ENCODE measurements at places on chromosomes 3 and 15.

- peak; percentile 61 for DNase-seq
Observed at GRCh38 chr3:112888381-112889085, 41.9 kb upstream of the CD200R1L start.

- no peak for DNase-seq
Observed at GRCh38 chr3:76474632-76475031, 565.3 kb upstream of the ROBO2 start.

GRCh38 chr3:143608966-143609365 lies 239.3 kb downstream of the SLC9A9 start:
- DNase-seq: peak; percentile 18

DNA sequence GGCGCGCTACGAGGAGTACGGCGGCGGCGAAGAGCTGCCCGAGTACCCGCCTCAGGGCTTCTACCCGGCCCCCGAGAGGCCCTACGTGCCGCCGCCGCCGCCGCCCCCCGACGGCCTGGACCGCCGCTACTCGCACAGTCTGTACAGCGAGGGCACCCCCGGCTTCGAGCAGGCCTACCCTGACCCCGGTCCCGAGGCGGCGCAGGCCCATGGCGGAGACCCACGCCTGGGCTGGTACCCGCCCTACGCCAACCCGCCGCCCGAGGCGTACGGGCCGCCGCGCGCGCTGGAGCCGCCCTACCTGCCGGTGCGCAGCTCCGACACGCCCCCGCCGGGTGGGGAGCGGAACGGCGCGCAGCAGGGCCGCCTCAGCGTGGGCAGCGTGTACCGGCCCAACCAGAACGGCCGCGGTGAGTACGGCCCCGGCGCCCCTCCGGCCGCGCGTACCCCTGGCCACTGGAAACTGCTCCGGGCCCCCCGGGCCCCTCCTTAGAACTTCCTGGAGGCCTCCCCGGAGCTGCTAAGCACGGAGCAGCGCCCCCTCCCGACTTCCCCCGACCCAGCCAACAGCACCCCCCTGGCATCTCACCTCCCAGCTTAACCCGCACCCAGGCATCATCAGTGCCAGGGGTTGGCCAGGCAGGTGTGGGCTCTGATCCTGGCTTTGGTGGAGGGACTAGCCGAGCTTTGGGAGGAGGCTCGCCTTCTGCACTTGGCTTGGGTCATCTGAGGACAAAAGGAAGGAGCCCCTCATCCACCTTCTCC lies 1.4 kb downstream of the LOXL1 start:
- DNase-seq: peak; percentile 62

DNA sequence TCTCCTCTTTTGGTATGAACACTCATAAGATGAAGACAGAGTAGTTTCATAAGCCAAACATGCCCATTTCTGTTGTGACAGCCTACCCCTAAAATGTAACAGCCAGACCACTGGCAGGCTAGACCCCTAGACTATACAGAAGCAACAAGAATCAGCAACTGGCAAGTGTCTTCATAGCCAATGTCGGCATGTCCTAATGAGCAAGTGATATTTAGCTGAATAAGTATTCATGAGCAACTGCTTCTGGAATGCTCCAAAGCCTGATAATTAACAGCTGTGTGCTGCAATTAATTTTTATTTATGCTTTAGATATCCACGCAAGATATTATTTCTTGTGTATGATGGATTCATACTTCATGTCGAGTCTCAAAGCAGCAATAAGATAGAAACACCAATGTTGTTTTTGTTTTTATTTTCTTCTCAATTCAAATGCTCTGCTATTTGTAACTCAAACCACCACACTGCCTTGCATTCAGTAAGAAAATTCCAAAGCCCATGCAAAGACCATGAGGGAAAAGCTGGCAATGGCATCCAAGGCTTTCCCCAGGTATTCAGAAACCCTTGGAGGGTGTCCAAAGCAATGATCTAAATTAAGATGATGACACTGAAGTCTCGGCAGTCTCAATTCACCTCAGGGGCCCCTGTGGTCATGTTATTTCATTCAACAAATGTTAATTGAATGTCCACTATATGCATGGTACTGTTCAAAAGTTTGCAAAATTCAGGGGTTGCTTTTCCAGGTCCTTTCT lies 167.7 kb upstream of the NECTIN3 start:
- DNase-seq: no peak

GRCh38 chr3:71859123-71859519 lies 74.2 kb upstream of the PROK2 start:
- DNase-seq: peak; percentile 27

DNA sequence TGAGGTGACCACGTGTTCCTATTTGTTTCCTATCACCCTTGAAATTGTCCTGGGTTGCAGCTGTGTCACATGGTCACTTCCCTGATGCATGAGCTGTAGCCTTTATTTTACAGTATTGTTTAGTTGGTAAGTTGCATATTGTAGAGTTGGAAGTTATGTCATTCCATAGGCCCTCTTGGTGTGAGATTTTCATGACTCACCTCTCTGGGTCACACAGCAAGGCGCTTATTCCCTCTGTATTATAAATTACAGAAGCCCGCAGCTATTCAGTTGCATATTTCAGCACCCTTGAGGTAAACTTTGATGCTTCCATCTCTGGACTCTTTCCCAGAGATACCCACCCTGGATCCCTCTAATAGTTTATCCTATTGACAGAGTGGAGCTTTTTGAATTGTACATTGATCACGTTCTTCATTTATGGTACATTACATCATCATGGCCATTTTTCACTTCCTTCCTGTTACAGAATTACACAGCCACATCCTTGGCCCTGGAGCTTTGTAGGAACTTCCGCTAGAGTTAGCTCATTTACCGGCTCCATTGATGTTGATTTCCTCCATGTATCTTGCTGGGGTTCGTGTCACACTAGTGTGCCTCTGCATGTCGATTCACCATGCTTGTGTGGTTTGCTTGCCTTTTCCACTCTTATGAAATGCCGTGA lies 543.1 kb upstream of the RGMA start:
- no peak for DNase-seq

DNA sequence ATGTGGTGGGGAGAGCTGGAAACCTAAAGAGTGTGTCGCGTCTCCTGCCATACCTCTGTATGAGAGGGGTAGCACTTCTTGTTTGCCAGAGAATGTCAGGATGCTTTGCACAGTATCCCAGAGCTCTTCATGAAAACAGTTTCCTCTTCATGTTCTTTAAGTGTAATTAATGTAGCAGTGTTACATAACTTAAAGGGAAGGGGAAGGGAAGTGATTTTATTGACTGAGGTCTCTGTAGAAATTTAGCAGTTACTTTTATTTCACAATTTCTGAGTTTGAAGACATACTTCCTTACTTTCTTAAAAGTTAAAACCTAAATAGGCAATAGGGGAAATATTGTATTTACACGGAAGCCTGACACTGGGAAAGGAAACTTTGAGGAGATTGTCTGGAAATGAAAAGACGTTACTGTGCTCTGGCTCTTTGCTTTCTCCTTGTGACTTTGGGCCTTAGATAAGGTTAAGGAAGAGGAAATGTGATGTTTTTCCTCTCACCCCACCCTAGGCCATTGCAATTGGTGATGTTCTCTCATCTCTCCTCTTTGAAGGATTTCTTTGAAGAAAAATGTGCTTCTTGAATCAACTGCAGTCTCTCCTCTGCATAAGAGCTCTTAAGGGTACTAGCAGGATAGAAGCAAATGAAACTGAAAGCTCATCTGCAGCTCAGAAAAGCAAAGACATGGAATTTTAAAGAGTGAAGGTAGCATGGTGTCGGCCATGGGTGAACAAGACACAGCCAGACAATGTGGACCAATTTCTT lies 6.0 kb downstream of the NXPE3 start:
- no peak for DNase-seq

GRCh38 chr3:134282659-134283047 lies 32.0 kb upstream of the RYK start:
- no peak for DNase-seq

DNA sequence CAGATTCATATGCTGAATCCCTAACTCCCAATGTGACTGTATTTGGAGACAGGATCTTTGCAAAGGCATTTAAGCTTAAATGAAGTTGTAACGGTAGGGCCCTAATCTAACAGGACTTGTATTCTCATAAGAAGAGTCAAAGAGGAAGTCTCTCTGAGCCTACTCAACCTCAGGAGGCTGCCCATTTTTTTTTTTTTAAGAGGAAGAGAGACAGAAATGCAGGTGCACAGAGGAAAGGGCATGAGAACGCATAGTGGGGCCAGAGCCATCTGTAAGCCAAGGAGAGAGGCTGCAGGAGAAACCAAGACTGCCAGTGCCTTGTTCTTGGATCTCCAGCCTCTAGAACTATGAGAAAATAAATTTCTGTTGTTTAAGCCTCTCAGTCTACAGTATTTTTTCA lies 28.4 kb downstream of the ZNF860 start:
- DNase-seq: no peak

Measured in fibroblast of skin of right biceps (primary cell).